ENCODE measurements at places on chromosomes 3 and 15. TPM values are rescaled to one million over a fixed set of nuclear protein-coding genes. Genes with fewer than 3 reads are reported as not detected.

The LTK gene
- total RNA-seq, result 0.19 TPM

The ULK4 gene
- total RNA-seq, result 16.1 TPM

The LCTL gene
- total RNA-seq, result not detected

The NSUN3 gene
- total RNA-seq, result 5.6 TPM

DNA sequence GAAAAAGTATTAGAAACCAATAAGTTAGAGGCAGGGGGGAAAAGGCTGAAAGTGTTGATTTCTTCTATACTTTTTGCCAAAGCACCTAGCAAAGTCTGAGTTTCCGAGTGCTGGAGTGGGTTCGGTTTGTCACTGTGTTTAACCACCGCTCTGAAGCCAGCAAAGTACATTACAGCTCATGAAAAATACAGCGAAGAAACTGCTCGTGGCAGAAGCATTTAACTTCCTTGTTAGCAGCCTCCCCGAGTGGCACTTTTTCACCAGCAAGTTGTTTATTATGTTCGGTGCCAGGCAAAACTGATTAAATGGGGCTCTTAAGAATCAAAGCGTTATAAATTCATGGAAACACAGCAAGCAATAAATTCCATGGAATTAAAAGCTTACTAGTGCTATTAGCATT is 313.6 kb downstream of the FOXP1 start:
- no peak for DNase-seq

The ACP3 gene
- total RNA-seq, result 2.0 TPM

The HDDC3 gene
- 24.7 TPM for total RNA-seq

GRCh38 chr15:101389362-101389761 is 94.3 kb upstream of the SNRPA1 start:
- DNase-seq, result no peak

DNA sequence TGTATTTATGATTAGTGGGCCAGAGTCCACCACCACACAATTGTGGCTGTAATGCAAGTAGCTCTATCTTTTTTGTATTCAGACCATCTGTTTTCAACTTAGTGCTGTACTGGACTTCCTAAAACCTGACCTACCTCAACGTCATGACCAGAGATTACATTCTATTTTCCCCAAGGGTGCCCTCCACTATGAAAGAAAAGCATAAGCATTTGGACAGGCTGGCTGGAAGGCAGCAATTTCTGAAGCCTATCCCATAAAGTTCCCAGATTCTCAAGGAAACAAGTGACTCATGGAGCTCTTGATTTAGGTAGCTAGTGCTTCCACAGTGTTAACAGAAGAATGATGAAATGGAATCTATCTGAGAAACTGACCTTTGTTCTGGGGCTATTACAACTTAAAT is 75.8 kb downstream of the COL8A1 start:
- no peak for DNase-seq

DNA sequence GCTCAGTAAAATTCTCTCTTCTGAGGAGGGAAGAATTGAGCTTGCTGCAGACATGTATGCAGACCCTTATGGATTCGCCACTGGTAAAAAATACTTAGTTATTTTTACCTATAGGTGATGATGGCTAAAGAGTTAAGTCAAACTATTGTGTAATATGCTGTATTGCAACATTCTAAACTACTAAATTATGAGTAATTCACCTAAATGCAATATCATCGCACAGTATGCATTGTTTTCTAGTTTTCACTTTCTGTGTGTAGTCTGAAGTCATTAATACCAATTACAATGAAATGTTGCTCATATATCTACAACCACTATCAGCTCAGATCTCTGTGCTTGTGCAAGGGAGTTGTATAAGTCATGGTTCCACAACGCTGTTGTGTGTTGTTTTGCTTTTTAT is 48.7 kb upstream of the ROBO2 start:
- no peak for DNase-seq

DNA sequence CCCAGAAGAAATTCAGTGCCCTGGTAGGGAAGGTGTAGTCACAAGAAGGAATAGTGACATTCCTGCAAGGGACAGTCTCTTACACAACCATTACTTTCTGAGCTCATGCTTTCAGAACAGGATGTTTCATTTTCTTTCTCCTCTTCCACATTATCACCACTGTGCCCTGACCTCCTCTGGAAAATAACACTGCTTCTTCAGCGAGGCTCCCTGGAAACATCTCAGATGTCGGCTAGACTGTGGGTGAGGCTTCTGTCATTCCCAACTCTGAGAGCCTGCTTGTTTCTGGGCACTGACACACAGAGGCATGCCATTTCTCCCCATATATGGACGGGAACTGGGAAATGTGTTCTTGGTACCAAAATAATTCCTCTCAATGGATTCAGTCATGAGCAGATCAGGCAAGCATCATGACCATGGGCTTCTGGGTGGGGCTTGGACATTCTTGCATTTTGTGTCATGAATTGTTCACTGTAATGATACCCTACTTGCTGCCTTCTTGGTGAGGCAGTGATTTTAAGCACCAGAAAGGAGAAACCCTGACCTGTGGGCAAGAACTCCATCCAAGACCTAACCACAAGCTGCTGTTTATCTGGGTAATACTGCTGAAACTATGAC is 14.3 kb upstream of the TNFAIP8L3 start:
- no peak for DNase-seq

- no peak for DNase-seq
These were observed 46.3 kb upstream of the CCDC80 start for GRCh38 chr3:112687211-112687610.

The CSTA gene
- total RNA-seq, result 2.7 TPM

- no peak for DNase-seq
These were observed 837.6 kb upstream of the DPPA4 start for GRCh38 chr3:110174908-110175307.

DNA sequence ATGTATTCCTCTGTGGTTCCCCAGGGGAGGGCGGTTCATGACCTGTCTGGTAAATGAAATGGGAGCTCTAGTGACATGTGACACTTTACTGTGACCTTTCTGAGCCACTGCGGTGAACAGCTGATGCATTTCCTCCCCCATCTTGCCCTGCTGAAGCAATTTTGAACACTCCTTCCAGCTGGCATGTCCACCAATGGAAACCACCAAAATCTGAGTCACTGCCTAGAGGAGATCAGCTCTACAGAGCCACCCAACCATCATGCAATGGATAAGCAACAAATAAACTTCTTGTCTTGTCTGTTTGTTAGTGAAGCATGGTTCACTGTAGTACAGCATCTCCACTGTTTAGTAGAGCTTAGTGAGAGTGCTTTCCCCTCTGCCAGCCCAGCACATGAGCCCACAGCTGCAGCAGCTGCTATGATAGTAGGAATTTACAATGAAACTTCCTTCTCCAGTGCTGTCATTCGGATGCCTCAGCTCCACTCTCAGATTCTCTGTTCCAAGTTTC is 479.4 kb downstream of the NTRK3 start:
- DNase-seq, result no peak

The FBXL2 gene
- 7.6 TPM for total RNA-seq

- DNase-seq, result no peak
These were observed 61.0 kb downstream of the MECOM start for GRCh38 chr3:169602482-169602881.

- DNase-seq, result no peak
These were observed 1.4 kb downstream of the TMEM43 start for GRCh38 chr3:14126017-14126886.

GRCh38 chr3:124829819-124830554 is 57.2 kb downstream of the ITGB5 start:
- DNase-seq, result no peak

GRCh38 chr3:108835101-108835500 is 12.5 kb downstream of the TRAT1 start:
- DNase-seq, result no peak

GRCh38 chr15:65377105-65377975 is 462 bp downstream of the IGDCC3 start:
- DNase-seq, result no peak

DNA sequence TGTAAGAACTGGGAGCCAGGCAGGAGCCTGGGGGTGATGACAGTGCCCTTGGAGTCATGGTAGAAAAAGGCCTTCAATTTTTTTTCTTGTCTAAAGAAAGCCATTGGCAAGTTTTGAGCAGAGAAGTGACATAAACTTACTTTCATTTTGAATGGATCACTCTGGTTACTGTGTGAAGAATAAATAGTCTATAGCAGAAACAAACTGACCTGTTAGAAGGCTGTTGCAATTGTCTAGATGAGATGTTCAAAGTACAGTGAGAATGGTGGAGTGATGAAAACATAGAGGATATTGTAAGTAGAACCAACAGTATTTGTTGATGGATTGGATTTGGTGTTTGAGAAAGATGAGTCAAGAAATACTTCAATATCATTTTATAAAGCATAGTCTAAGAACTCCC is 439.9 kb downstream of the TBL1XR1 start:
- DNase-seq, result no peak

DNA sequence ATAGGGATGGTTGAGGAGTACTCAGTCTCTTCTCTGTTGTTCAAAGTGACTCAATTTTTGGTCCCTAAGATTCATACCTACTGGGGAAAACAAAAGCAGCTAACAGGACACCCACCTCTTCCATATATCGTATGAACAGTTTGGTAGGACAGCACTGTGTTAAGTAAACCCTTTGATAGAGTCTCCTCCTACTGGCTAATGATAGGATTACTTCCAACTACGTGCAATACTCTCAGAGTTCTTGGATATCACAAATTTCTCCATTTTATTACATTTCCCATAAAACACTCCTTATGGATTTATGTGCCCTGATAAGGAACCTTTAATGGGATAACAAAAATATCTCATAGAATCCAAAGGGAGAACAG is 200.2 kb upstream of the GOLGA6L4 start:
- no peak for DNase-seq

GRCh38 chr3:104291437-104291851 is 1075.3 kb upstream of the ALCAM start:
- no peak for DNase-seq

The GOLGA6A gene
- not detected for total RNA-seq

The SLC9A9 gene
- total RNA-seq, result 39.6 TPM

The LRTM1 gene
- not detected for total RNA-seq

- DNase-seq, result no peak
These were observed 41.2 kb downstream of the HERC1 start for GRCh38 chr15:63792584-63792983.

GRCh38 chr3:197186887-197187588 is 111.4 kb downstream of the DLG1 start:
- no peak for DNase-seq

DNA sequence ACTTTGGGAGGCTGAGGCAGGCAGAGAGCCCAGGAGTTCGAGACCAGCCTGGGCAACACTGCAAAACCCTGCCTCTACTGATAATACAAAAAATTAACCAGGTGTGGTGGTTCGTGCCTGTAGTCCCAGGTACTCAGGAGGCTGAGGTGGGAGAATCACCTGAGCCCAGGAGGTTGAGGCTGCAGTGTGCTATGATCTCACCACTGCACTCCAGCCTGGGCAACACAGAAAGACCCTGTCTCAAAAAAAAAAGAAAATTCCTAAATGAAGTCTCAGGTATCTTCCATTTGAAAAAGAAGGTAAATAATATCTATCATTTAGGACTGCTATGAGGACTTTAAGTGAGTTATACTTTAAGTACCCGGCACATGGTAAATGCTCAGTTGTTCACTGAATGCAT is 2.9 kb downstream of the SMARCC1 start:
- no peak for DNase-seq

The CTXN2 gene
- total RNA-seq, result not detected

GRCh38 chr3:39810647-39811161 is 1.3 kb downstream of the MYRIP start:
- DNase-seq, result no peak

The CELSR3 gene
- total RNA-seq, result 1.2 TPM

DNA sequence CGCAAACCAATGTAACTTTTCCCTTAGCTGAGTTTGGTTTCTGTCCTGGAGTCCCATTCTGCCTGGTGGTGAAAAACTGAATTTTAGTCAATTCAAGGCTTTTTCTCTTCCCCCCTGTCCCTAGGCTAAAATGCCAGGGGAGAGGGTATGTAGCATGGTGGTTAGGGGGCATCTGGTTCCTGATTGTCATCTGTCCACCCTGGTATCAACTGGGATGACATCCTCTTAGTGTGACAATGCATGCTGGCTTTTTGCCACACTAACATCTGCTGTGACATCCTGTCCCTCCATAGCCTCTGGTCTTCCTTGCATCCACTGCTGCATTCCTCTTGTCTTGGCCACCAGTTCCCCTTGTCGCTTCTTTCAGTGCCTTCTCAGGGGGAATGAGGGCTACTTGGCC is 73.7 kb downstream of the ABHD5 start:
- DNase-seq, result no peak

DNA sequence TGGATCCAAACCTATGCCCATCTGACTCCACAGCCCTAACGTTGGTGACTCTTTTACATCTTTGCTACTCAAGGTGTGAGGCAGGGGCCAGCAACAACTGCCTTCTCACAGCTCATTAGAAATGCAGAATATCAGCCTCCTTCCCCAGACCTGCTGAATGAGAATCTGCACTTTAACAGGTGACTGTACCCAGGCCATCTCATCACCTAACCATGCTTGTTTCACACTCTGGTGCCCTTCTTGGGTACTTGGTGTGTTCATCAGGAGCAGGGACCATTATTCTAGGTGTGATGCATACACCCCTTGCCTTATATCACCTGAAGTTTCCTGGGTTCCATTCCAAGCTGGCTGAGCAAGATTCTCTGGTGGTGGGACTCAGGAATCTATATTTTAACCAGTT is 196.3 kb upstream of the LMCD1 start:
- no peak for DNase-seq

The FAN1 gene
- total RNA-seq, result 13.1 TPM

DNA sequence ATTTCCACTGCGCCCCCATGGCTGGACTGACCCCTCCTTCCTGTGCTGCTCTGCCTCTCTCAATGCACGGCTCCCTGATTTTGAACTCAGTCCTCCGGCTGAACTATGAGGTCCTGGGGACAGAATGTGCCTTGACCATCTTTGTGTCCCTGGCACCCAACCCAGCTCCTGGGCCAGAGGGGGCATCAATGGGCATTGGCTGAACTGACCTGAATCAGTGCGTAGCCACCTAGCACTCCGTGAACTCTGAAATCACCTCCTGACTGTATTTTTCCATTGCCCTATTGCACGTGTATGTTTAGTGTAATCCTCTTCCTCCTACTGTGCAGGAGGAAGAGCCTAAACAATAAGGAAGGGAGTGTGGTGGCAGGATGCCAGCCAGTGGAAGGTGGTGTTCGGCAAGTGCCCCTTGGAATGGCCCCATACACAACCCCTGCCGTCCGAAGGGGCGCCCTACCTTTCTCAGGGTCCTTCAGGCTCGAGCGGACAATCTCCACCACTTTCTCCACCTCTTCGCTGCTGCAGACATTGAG is 33.5 kb downstream of the BDH1 start:
- DNase-seq, result no peak

- no peak for DNase-seq
These were observed 433.8 kb upstream of the SUCLG2 start for GRCh38 chr3:68088216-68088615.

The SLC24A5 gene
- total RNA-seq, result not detected

DNA sequence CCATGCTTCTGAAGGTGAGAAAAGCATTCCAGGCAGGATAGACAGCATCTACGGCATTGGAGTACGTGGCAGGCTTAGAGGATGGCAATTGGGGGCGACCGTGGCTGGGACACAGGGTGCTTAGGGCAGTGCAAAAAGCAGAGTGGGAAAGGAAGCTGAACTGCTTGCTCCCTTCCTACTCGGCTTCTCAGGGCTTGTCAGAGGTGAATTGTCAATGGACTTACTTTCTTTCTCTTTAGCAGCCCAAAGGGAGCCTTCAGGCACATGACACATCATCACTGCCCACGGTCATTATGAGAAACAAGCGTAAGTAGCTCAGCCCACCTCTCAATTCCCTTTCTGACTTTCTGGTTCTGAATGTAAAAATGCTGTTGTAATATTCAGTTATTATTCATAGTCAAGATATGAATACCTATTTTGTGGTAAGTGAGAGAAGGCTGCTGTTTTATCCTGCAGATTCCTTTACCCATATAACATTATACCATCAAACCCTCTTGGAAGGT is 84.3 kb downstream of the KLHL25 start:
- no peak for DNase-seq

The PYGO1 gene
- total RNA-seq, result 8.6 TPM

The EOGT gene
- 43.7 TPM for total RNA-seq

The KNG1 gene
- total RNA-seq, result not detected
